ENCODE measurements at places on chromosomes 6 and 20.

DNA sequence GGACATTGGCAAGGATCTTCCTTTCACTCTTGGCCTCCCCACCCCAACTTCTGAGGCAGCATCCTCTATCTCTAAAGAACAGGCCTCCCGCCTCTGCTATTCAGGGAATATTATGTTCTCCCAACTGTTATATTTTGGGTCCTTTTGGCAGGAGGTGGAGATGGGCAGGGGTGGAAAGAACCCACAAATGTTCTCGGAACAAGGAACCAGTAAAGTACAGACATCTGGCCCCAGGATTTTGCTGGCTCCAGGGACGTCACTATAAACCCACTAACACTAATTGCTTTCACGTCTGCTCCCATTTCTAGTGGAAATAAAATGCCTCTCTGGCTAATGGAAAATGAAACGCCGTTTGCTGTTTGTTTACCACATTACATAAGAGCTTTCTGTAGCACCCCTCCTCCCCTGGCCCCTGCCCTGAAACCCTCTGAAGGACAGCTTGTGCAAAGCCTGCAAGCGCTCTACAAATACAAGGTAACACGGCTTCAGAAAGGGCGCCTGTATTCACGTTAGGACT, 77.7 kb upstream of the TBC1D7 start:
- DNase-seq, result no peak

DNA sequence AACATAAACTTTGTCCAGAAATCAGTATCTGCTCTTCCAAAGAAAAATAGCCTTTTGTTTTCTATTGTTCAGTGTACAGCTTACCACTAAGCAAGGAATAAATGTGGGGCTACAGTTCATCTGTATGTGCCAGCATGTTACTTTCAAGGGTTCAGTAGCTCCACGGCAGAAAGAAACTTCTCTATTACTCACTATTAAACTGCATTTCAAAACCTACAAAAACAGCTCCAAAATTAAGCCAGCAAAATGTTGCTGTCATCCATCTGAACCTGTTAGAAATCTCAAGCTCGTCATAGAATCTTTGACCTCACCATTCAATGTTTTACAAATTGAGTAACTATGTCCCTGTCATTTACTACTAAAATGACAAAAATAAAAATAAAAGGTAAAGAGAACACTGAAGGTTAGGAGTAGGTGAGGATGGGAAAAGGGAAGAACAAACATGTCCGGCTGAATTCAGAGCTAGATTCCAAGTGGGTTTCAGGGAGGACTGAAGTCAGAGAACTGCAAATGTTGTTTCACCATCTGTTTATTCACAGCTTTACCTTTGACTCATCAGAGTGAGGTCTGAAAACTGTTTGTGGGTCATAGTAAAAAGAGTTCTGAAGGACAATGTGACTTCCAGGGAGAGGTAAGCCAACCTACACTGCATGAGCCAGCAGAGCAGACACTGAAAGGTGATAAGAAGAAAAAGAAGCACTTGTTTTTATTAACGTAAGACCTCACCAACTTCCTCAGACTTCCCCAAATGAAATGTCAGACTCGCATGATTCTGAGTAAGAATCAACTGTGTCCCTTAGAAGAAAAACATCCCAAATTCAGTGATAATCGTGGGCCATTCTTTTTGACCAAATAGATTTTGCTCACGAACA, 62.0 kb downstream of the ATXN1 start:
- DNase-seq, result no peak

DNA sequence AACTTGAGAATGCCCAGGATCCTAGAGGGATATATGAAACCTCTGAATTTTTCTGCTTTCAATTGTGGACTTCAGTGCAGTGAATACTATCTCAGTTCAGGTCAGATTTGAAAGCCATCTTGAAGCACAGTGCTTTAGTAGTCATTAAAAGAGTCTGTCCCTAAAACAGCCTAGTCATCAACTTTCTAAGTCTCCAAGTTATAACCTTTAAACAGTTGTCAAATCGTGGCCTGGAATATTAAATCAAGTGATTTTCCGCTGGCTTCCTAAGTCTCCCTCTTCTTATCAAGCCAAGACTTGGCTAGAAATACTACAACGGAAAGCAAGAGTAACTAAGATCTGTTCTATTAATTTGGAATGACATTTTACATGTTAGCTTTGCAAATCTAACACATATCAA, 45.8 kb downstream of the SCML4 start:
- DNase-seq, result no peak

DNA sequence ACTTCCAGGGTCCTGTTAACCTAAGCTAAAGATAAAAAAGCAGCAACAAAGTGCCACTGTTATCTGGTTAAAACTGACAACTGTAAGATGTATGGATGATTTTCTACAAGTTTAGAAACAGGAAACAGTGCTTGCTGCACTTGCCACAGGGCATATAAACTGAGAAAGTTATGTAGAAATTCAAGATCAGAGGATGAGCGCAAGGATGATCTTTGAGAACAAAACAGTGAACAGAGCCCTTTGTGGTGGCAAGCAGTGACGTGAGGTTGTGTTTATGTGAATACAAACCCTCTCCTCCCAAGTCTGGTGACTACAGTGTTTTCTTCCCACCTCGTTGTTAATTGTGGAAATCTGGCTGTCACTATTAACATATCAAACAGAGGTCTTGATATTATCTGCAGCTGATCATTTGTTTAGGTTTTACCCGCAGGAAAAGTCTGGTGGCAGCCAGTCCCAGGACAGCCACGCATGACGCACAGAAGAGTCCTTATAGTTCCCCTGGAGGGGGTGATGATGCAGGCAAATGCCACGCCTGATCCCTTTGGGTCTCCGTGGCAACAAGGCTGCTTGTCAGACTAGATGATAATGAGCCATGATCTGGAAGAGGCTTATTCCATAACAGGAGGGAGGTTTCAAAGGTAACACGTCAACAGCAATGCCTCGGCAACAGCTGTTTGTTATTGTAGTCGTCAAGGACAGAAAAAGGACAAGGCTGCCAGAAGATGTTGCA, 43.1 kb upstream of the TNFAIP3 start:
- no peak for DNase-seq

DNA sequence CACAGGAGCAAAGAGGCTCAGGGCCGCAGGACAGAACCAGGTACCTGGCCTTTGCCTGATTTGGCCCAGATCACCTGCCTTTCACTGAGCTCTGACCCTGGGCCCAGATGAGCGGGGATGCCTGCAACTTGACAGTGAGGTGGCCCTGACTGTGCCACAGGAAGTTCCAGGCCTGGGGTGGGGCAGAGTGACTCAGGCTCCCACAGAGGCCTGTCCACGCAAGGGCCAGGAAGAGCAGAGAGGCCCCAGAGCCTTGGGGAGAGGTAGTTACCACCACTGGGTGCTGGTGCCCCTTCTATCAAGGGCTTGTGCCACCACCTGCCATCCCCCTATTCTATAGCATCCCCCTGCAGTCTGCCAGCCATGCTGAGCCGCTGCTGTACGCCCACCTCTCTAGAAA, 4.1 kb upstream of the NOL4L start:
- DNase-seq, result no peak

DNA sequence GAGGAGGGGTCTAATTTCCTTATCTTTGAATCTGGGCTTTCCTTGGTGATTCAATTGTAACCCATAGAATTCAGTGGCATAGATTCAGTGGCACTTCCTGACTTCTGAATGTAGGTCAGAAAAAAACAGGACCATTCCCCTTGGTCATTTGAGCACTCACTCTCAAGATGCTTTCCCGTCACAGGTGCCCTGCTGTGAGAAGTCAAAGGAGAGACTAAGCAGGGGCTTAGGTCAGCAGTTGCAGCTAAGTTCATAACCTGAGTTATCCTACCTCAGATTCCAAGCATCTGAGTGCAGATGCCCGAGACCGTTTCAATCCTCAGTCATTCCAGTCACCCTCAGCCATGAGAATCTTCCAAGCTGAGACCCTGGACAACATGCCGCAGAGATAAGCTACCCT, 506.6 kb downstream of the FRK start:
- peak; percentile 27 for DNase-seq

- DNase-seq, result peak; percentile 70
These were observed 177.7 kb downstream of the FARS2 start for GRCh38 chr6:5438922-5439584.

DNA sequence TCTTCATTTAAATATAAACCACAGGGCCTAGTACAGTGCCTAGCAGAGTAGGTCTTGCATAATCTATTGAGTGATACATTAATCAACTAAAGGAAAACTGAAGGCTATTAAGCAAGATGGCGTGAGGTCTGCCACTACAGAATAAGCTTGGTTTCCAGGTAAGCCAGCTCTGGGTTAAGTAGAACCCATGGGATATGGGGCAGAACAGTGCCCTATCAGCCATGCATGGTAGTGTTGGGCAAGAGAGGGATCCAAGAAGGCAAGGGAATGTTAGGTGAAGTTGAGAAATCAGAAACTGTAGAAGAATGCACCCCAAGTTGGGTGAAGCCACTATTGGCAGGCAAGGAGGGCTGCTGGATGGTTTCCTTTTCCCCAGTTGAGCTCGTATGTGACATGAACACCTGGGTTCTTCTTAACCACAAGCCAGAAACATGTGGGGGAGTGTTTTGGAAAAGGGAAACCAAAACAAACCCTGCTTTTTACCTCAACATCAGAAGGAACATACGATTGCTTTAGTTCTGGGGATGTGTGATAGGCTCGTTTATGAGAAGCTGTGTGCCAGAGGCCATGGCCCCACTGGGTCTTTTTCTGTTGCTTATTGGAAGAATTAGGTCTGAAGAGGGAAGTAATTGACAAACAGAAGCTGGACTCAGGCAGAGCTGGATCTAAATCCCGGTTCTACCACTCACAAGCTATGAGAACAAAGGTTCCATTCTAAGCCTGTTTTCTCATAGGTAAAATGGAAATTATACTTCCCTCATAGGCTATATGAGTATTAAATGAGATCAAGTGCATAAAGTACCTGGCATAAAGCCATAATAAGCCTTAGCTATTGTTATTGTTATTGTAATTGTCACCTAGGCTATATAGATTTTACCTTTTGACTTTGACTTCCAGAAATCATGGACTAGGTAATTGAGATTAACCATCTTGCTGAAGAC, 33.5 kb downstream of the NEDD9 start:
- no peak for DNase-seq

GRCh38 chr20:19881080-19881840, 123.2 kb downstream of the RIN2 start:
- DNase-seq, result no peak

DNA sequence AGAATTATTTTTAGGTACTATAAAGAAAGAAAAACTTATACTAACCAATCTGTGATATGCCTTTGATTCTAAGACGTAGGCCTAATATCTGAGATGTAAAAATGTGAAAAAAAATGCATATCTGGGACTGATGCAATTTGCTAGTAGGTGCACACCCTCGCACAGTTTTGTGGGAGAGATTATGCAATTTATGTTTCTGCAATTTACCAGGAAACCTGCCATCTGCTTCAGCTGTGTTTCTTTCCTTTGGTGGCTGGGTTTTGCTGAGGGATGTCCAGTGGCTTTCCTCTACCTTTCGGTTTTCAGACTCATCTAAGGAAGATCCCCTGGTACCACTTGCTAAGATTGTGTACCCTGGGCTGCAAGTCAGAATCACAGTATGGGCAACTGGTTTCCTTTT, 186.9 kb downstream of the ZFP64 start:
- no peak for DNase-seq

DNA sequence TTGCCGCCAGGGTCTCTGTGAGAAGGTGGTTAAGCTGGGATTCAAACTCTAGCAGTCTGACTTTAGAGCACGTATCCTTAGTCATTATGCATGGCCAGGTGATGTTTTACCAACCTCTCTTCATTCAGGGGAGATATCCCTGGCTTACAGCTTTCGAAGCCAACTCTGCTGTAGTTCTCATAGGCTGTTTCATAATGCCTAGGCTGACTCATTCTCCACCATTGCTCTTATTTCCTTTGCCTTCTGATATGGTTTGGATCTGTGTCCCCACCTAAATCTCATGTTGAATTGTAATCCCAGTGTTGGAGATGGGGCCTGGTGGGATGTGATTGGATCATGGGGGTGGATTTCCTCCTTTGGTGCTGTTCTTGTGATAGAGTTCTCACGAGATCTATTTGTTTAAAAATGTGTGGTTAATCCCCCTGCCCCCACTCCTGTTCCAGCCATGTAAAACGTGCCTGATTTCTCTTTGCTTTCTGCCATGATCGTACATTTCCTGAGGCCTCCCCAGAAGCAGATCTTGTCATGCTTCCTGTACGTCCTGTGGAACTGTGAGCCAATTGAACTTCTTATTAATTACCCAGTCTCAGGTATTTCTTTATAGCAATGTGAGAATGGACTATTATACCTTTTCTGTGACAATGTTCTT, 94.6 kb upstream of the MAN1A1 start:
- DNase-seq, result no peak

GRCh38 chr6:109678240-109678639, 12.8 kb downstream of the AK9 start:
- no peak for DNase-seq

GRCh38 chr6:160356074-160356744, 8.0 kb downstream of the SLC22A3 start:
- no peak for DNase-seq

- peak; percentile 36 for DNase-seq
These were observed 98.9 kb downstream of the TBC1D7 start for GRCh38 chr6:13229205-13230085.

DNA sequence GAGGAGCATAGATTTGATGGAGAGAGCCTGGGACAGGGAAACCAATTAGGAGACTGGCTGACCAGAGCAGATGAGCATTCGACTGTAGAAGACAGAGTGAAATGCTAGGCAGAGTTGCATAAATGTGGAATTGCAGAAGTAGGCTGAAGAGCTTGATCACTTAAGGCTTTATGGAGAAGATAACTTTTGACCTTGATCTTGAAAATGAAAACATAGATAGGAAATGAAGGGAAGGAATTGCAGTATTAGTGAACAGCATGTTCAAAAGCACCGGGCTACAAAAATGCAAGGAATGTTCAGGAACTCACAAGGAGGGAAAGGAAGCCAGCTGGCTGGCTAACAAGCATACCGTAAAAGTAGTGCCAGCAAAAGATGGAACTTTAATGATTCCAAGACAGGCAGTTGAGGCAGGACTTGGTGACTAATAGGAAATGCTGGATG, 20.5 kb upstream of the LTV1 start:
- no peak for DNase-seq

DNA sequence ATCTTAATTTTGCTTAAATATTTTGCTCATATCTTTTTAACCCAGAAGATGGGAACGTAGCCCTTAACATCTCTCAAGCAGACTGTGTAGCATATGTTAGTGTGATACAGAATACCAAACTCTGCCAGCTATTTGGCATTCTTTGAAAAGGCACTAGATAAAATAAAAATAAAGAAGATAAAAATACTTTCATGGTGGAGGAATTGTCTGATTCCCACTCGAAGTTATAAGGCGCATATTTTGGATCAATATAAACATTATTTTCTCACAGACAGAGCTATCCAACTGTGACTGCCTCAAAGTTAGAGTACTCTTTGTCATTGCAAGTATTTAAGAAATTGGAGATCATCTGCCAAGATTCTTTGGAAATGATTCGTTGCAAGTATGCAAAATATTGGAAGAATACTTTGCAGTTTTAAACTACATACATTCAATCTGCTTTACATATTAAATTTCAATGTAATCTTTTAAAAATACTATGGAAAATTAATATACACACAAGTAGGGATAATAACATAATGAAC, 10.8 kb upstream of the EEF1E1 start:
- DNase-seq, result no peak
